Activated CD4-positive, alpha-beta memory T cell treated with anti-CD3 and anti-CD28 coated beads, Interleukin-2, amount 10 ng/mL, durations not matched to agents 7 days and 5 days (primary cell): ENCODE measurements at places on chromosomes 7 and 10. TPM values are rescaled to one million over a fixed set of nuclear protein-coding genes. Genes with fewer than 3 reads are reported as not detected.

GRCh38 chr10:29243750-29244149 is 45.1 kb upstream of the LYZL1 start:
- DNase-seq: no peak

The UNCX gene
- total RNA-seq: not detected

- DNase-seq: peak; percentile 32
Measured at GRCh38 chr7:107560898-107561516, 2.7 kb downstream of the COG5 start.

DNA sequence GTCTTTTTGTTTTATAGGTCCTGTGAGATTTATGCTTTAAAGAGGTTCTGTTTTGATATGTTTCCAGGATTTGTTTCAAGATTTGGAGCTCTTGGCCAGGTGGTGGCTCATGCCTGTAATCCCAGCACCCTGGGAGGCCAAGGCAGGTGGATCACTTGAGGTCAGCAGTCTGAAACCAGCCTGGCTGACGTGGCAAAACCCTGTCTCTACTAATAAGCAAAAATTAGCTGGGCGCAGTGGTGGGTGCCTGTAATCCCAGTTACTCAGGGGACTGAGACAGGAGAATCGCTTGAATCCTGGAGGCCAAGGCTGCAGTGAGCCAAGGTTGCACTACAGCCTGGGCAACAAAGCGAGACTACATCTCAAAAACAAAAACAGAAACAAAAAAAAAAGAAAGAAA is 8.3 kb upstream of the HYAL4 start:
- no peak for DNase-seq

The GRM8 gene
- not detected for total RNA-seq

The LIPK gene
- total RNA-seq: not detected
